ENCODE measurements at places on chromosomes 11 and 22. TPM values are rescaled to one million over a fixed set of nuclear protein-coding genes. Genes with fewer than 3 reads are reported as not detected.

DNA sequence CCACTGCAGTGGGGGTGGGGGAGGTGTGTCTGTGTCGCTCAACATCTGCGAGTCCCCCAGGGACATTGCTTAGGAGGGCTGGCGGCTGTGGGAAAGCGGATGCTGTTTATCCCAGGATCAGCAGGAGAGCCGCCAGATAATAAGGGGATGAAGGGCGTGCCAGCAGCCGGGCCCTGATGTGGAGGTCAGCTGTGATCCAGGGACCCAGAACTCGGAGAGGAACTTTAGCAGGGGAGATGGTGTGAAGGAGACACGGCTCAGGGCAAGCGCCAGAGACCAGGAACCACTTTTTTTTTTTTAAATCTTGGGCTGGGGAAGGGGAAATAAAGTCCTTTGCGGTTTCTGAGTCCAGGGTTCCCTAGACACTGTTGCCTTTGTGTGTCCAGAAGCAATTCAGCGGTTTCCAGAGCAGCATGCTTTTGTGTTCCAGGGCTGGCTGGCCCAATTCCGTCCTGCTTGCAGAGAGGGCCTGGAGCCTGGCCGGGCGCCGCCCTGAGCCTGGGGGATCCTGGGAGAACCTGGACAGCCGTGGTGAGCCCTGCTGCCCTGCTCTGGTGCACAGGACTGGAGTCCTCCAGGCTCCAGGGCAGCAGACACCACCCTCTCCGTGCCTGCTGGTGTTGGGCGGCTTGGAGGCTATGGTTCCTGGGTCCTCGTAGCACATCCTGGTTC, at the start of gene GRAMD4:
Gene GRAMD4, plus strand, starts transcription at position 557 of the 672 bp plus-strand sequence. CDS start 6,414 bp downstream, outside the sequence.
- DNase-seq = no peak

The OR5A2 gene
- not detected for total RNA-seq

DNA sequence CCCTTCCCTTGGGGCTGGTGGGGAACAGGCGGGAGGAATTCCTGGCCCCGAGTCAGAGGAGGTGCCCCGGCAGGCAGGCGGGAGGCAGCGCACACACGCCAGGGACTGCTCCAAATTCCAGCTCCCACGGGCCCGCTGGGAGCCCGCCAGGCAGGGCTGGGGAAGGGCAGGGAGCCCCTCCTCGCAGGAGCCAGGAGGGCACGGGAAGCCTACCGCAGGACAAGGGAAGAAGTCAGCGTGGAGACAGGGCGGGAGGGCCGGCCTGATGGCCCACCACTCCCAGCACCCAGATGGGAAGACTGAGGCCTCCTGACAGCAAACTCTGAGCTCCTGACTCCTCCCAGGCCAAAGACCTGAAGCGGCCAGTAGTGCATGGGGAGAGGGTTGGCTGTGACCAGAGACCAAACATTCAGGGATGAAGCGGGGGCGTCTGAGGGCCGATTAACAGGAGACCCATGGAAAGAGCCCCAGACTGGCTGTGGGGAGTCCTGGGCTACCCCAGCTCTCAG, 22.4 kb downstream of the RPL3 start:
- DNase-seq = no peak

GRCh38 chr11:133809569-133810491, 35.5 kb downstream of the SPATA19 start:
- DNase-seq = no peak

The VSIG10L2 gene
- total RNA-seq = not detected

- no peak for DNase-seq
Measured at GRCh38 chr22:29385748-29386147, 2.6 kb downstream of the AP1B1 start.

The OR5B21 gene
- total RNA-seq = not detected

The ZNRF3 gene
- total RNA-seq = 6.2 TPM

GRCh38 chr11:59755701-59756557, 753 bp downstream of the STX3 start:
- DNase-seq = peak; percentile 85

- peak; percentile 63 for DNase-seq
Measured at GRCh38 chr11:68312117-68312779, at the start of gene LRP5. Gene LRP5 (plus strand): TSS chr11:68312591. CDS start chr11:68312715, 124 bp downstream.

DNA sequence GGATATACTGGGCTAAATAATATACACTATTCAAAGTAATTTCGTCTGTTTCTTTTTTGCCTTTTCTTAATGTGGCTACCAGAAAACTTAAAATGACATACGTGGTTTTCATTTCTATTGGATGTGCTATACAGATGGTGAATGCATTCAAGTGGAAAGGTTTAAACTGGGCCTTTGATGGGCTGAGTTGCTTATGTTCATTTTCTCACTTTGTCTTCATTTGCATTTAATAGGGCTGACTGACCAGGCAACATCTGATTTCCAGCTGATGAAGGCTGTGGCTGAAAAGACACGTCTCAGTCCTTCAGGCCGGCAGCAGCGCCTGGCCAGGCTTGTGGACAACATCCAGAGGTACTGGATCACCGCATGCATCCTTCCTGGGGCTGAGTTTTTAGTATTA, 27.9 kb downstream of the PIWIL4 start:
- no peak for DNase-seq

DNA sequence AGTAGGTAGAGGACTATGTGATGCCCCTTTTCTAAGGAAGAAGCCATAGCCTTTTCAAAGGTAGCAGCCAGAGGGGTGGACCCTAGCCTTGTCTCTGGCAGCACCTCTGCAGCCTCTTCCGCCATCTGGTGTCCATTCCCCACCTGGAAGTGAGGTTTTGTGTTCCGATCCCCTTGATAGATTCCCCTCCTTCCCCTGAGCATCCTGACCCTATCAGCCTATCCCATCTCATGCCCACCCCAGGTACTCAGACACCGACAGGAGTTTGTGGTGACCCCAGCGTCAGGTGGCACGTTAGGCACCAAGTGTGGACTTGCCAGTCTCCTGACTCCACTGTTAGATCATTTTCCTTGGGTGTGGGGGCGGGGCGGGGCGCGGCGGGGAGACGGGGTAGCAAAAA, 398 bp upstream of the FAM89B start:
- no peak for DNase-seq

- DNase-seq = no peak
Measured at GRCh38 chr11:119047205-119047604, 9.8 kb downstream of the HYOU1 start.

The C11orf91 gene
- total RNA-seq = not detected

DNA sequence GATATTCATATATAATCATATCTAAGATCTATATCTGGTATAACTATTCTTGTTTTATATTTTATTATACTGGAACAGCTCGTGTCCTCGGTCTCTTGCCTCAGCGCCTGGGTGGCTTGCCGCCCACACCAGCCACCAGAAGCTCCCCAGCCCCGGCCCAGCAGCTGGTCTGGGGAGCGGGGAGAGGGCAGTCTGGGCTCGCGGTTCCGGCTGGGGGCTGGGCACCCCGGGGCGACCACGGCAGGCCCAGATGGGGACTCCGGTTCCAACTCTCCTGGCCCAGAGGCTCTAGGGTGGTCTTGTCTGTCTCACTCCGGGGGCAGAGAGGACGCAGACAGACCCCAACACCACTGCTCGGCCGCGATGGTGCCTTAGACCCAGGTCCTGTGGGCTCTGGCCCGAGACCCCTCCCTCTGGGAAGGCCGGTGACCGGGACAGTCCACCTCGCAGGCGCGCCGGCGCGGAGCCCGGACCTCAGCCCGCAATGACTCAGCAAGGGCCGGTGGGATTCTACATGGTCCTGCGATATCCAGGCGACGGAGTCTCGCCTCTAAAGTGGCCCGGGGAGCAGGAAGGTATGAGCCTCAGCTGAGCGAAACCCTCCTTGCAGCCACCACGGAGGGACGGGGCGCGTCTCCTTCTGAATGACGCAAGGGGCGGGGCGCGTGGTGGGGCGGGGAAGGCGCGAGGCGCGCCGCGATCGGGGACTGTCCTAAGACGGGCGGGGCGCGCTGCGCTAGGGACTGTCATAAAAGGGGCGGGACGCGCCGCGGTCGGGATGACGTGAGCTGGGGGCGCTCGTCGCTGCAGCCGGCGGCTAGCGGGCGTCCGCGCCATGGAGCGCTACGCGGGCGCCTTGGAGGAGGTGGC, at the start of gene DGCR6:
Gene DGCR6, plus strand, starts transcription at position 781 of the 870 bp plus-strand sequence. Its CDS starts 55 bp downstream, at position 836.
- no peak for DNase-seq

GRCh38 chr11:63919267-63920125, 2.5 kb upstream of the RCOR2 start:
- peak; percentile 67 for DNase-seq

GRCh38 chr11:26062660-26063059, 269.3 kb upstream of the ANO3 start:
- no peak for DNase-seq

The POGLUT3 gene
- 14.5 TPM for total RNA-seq

GRCh38 chr11:109945626-109946321, 147.4 kb upstream of the ZC3H12C start:
- no peak for DNase-seq

GRCh38 chr11:73940801-73941570, 9.8 kb upstream of the DNAJB13 start:
- no peak for DNase-seq

GRCh38 chr11:91850021-91850420, 374.6 kb upstream of the FAT3 start:
- no peak for DNase-seq

The SERHL2 gene
- total RNA-seq = 0.92 TPM

The LRRC74B gene
- total RNA-seq = 0.18 TPM

DNA sequence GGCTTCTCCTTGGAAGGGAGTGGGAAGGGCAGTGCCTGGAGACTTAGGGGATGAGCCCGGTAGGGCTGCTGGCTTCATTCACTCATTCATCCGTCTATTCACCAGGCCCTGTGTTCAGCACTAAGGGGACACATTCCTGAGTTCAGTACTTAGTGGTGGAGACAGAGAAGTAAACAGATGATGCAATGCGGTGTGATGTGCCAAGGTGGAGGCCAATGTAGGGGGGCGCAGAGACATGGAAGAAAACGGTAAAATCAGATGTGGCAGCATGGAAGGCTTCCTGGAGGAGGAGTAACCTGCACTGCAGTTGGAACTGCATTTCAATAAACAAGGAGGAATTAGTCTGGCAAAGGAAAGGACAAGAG, 21.3 kb downstream of the GRIK4 start:
- no peak for DNase-seq

DNA sequence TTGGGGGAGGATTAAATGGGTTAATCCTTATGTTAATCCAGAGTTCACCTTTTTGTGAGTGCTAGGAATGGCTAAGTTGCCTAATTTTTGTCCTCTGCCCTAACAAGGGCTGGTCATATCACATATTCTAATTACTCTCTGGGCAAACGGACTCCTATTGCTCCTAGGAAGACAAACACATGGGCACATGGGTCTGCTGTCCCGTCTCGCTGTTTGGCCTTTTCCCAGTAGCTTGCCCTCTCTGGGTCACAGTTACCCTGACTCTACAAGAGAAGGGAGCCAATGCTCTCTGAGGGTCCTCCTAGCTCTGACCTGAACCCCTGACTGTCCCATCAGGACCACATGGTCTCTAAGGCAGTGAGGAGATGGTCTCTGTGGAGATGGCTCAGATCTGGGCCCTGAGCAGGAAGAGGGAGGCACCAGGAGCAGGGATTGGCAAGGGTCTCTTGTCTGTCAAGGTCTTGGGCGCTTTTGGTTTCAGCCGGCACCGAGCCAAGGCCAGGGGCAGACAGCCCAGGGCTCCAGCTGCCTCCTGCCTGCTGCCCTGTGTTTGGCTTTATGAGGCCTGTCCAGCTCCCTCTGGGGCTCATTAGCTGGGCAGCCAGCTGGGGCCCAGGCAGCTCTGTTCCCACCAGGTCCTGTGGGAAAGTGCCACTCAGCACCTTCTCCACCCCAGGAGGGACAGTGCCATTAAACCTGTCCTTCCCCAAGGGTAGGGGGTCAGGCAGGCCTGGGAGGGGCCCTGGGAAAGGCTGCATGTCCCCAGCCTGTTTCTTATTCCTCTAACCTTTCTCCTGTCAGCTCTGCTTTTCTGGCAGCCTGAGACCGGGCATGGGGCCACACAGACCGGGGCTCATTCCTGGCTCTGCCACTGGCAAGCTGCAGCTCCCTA, 559.9 kb downstream of the MN1 start:
- DNase-seq = no peak

The TMEM191B gene
- total RNA-seq = 2.1 TPM

The NXPE2 gene
- total RNA-seq = 17.0 TPM

The ZNF214 gene
- total RNA-seq = 1.8 TPM

DNA sequence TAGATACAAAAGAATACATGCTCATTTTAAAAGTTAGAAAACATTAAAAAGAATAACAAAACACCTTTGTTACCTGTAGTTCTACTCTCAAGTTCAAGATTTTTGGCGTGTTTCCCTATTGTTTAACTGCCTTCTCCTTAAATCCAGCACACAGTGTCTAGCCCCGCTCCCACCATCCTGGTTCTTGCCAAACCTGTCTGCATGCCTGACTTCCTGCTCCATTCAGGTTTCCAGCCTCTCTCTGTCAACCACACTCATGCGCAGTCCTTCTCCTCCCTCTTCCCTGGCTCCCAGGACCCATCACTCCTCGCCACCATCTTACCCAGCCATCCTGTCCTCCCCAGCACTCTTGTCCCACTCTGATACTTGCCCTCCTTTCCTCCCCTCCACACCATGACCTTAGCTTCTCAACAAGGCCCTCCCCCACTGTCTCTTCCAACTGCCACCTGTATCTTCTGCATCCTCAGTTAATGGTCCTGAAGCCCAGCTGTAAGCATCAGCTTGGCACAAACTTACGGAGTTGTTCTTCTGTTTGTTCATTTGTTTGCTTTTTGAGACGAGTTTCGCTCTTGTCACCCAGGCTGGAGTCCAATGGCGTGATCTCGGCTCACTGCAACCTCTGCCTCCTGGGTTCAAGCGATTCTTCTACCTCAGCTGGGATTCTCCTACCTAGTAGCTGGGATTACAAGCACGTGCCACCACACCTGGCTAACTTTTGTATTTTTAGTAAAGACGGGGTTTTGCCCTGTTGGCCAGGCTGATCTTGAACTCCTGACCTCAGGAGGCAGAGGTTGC, 7.5 kb upstream of the MYH9 start:
- DNase-seq = peak; percentile 74

DNA sequence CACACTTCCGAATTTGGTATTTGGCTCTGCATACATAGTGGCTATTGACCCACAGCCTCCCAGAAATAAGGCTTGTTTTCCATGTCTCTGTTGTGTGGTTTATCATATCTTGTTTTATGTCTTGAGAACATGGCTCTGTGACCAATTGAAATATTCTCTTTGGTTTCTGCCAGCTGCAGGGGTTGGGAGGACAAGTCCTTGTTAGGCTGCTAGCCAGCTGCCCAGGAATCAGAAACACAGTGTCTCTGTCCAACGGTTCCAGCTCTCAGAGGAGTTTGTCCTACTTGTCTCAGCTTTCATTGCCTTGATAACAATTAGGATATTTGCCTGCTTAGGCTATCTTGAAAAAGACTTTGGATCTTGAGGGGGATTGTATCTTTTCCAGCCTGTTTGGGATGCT, 6.0 kb upstream of the SLC7A4 start:
- DNase-seq = no peak

The PGA4 gene
- total RNA-seq = 0.14 TPM

- DNase-seq = no peak
Measured at GRCh38 chr11:120613264-120614226, 102.0 kb downstream of the GRIK4 start.
